ENCODE measurements at places on chromosomes 3 and 15.

DNA sequence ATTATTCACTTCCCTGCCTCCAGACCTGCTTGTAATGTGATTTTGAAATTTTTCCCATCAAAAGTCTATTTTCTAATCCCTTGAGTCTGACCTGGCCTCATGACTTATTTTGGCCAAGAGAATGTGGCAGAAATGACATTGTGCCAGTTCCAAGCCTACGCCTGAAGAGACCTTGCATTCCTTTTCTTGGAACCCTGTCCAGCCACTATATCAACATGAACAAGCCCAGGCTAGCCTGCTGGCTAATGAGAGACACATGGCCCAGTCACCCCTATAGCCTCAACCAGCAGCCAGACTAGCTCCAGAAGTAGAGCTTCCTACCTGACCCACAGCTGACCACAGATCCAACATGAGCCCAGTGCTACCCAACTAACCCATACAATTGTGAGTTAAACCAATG lies 121.1 kb upstream of the ACP3 start:
- no peak for DNase-seq

- peak; percentile 6 for DNase-seq
Measured at GRCh38 chr3:42014921-42015533, 53.1 kb upstream of the ULK4 start.

- DNase-seq, result no peak
Measured at GRCh38 chr15:67510597-67511190, 10.2 kb upstream of the C15orf61 start.

DNA sequence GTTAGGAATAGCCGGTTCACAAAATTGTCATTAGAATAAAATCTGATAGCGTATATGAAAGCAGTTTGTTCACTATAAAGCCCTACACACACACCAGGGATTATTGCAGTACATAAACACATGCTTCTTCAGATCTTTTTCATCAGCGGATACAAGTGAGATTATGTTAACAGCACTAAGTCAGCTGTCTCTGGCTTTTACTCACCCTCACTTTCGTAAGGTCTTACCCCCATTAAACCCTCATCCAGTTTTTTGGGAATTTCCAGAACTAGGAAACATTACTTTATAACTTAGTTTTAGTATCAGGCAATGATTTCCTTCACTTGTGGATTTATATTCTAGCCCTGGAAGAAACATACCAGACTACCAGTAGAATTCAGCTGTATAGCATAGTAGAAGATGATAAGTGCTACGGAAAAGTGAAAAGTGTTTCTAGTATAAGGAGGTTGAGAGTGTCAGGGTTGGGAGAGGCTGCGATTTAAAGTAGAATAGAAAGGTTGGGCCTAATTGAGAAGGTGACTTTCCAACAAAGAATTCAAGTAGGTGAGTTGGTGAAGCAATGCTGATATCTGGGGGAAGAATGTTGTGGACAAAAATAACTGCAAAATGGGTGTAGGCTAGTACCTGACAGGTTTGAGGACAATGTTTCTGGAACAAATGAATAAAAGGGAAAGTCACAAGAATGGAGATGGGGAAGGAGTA lies 22.7 kb downstream of the TMEM207 start:
- DNase-seq, result no peak

- DNase-seq, result no peak
Measured at GRCh38 chr15:87228460-87228859, 1028.1 kb downstream of the NTRK3 start.

GRCh38 chr15:67758619-67759300 lies 66.5 kb upstream of the SKOR1 start:
- DNase-seq, result no peak

GRCh38 chr3:160879859-160880258 lies 123.8 kb downstream of the PPM1L start:
- DNase-seq, result peak; percentile 34

DNA sequence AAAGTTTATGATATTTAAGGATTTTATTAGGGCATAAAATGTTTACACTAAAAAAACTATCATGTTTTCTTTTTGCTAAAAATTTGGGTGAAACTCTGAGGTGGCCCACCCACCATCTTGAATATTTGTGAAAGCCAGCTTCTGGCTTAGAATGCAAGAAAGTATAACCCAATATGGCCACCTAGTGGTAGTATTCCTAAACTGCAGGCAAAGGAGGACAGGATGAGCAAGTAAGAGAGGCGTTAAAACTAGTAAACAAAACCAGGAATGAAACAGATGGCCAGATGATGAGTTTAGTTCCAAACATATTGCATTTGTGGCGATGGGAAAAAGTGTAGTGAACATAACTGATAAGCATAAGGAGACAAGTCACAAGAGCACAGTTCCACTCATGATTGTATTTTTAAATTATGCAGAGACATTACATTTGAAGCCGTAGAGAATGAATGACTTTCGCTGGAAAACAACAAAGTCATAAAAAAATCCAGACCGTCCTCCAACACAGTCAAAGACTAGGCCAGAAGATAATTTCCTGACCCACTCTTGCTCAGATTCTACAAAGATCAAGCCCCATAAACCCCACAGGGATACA lies 103.3 kb upstream of the PRTG start:
- peak; percentile 3 for DNase-seq

- no peak for DNase-seq
Measured at GRCh38 chr15:40327457-40327856, 4.0 kb downstream of the INAFM2 start.

DNA sequence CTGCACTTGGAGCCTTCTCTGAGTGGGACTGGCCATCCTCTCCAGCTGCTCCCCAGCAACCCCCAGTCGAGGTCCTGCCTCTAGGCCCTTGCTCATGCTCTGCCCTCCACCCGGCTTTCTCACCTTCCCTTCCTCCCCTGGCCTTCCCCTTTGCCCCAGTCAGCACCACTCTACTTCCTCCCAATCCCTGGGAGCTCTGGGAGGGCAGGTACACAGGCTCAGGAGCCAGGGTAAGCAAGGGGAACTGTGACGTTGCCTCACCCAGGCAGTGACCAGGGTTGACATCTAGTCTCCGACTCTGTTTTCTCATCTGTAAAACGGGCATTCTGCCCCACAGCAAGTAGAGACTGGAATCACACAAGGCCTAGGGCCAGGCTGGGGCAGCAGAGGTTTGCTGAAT lies 66.6 kb upstream of the TMEM115 start:
- DNase-seq, result no peak

- DNase-seq, result no peak
Measured at GRCh38 chr15:36897834-36898233, 202.5 kb downstream of the MEIS2 start.

- no peak for DNase-seq
Measured at GRCh38 chr3:188253800-188254452, 100.0 kb downstream of the LPP start.

GRCh38 chr15:45112143-45112590 lies 1.8 kb downstream of the DUOX2 start:
- no peak for DNase-seq

- no peak for DNase-seq
Measured at GRCh38 chr3:12345141-12345561, 56.3 kb downstream of the PPARG start.

DNA sequence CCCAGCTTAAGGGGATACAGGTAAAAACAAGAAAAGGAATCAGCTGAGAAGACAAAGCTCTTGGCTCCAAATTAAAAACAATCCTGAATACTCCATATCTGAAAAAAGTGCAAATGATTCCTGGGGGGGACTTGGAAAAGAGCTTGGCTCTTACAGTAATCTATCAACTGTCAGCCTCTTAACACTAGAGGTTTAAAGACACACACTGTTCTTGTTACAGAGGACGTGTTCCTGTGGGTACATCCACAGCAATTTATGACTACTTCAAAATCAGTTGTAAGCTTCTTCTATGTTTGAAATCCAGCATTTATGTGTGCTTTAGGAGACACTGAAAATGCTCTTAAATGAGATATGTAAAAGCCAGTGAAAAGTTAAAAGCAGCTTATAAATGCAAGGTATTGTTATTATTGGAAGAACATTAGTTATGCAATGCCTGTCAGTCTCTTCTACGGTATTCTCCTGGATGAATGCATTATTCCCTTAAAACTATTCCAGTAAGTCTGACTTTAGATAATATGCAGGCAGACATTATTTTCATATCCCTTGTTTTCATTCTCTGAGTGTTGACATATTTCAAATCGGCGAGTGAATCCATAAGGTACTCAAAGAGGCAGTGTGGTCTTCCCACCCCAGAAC lies 408.4 kb upstream of the ADAMTS9 start:
- DNase-seq, result no peak

GRCh38 chr3:153350420-153350819 lies 188.4 kb downstream of the RAP2B start:
- no peak for DNase-seq

DNA sequence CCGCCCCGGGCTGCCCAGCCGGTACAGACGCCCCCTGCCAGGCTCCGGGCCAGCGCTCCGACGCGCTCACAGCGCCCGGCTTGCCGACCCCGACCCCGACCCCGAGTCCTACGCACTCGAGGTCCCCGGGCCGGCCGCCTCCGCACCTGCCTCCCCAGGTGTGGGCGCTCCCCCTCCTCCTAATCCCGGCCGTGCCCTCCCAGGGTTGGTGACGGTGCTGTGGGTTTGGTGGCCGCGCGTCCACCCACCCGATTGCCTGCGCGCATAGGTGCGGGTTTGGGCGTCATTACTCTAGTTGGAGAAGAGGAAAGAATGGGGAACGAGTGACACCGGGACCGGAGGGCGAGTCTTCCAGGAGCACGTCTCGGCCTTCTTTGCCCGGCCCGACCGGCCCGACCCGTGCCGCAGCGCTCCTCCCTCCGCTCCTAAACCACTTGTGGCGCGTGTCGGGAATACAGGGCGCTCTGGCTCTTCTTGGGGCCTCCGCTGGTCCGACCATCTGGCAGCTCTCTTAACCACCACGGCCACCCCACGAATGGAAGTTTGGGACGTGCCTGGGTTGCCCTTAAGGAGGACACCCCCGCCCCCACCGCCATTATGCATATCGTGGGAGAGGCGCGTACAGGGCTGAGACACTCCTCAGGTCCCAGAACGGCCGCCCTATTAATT lies 810 bp upstream of the THRB start:
- no peak for DNase-seq

- DNase-seq, result no peak
Measured at GRCh38 chr15:68768321-68768720, 52.4 kb downstream of the ANP32A start.

DNA sequence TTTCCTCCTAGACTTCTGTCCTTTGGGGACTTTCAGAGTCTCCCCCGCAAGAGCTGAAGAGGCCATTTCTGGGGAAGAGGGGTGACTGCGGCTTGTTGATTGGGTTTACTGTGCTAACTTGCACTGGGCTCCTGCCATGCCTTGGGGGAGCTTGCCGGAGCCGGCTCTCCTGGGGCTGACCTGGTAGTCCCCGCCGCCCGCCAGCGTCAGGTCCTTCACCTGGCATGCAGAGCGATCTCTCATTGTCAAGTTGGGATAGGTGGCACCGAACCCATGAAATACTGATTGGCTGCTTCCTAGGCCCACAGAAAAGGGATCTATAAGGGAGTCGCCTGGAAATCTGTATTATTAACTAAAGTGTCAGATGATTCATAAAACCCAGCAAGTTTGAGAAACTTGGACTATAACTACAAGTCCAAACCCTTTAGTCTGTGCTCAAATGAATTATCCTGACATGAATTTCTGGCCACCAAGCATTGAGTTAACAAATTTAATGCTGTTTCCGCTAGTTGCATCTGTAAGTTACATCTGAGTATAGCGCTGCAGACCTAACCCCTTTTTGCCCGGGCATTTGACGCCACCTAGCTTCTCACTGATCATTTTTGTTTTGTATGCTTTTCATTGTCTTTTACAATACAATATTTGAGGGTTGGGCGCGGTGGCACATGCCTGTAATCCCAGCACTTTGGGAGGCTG lies 607 bp upstream of the IMP3 start:
- DNase-seq, result peak; percentile 33

- no peak for DNase-seq
Measured at GRCh38 chr3:37913522-37913921, 51.8 kb downstream of the CTDSPL start.

DNA sequence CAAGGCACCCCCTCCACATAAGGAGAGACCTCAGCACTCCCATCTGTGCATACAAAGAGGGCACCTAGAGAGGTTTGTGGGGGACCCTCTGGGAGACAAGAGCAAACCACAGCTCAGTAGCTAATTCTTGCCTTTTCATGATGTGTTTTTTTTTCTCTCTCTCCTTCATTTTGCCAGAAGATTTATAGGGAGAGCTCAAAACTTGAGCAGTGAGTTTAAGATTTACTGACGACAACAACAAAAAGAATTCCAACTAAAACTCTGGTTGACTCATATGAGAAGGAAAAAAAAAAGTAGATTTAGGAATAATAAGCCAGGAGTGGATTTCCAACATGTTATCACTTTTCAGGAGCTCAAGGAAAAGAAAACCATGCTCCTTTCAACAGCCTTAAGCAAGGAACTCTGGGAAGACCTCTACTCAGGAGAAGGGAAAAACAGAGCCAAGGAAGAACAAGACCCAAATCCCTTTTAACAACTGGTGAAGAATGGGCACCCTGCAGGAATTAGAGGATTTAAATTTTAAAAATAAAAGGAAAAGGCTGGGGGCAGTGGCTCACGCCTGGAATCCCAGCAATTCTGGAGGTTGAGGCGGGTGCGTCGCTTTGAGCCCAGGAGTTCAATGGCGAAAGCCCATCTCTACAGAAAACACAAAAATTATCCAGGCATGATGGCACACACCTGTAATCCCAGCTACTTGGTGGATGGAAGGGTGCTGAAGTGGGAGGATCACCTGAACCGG lies 58.2 kb upstream of the RAD18 start:
- no peak for DNase-seq

- DNase-seq, result no peak
Measured at GRCh38 chr3:76387000-76387399, 601.7 kb upstream of the ZNF717 start.

DNA sequence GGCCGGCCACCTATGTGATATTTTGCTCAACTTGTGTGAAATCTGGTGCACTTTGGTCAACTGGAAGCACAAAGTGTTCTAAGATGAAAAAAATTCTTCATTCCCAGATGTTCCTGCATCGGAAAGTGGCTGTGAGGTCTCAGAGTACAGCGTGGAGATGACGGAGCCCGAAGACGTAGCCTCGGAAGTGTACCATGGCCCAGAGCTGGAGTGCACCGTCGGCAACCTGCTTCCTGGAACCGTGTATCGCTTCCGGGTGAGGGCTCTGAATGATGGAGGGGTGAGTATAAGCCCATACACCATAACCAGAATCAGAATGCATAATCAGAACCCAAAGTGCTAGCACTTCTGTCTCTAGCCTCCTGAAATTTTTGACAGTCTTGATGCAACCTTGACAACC lies 104.3 kb downstream of the GHSR start:
- no peak for DNase-seq

DNA sequence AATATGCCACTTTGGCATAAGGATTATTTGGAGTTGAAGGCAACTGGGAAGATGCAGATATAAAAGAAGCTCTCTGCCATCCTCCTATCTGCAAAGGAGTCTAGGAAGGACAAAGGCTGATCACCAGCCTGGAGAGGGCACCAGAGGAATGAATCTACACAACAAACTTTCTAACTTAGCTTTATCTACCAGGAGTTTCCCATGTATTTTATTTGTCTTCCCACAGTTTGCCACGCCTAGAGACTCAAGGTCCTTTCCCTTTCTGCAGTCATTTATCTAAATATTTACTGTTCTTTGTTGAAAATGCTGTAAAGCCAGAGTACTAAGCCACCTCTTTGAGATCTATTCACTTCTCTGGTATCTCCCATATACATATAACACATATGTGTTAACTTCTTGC lies 32.2 kb downstream of the GPR176 start:
- DNase-seq, result peak; percentile 2

Measured in DMS79 treated with DMSO at 0.1 percent for 48 hours (cell line).